ENCODE measurements at places on chromosomes 4 and X.
A peak's percentile ranks its signal among the peaks of the same experiment; 100 is the strongest.

DNA sequence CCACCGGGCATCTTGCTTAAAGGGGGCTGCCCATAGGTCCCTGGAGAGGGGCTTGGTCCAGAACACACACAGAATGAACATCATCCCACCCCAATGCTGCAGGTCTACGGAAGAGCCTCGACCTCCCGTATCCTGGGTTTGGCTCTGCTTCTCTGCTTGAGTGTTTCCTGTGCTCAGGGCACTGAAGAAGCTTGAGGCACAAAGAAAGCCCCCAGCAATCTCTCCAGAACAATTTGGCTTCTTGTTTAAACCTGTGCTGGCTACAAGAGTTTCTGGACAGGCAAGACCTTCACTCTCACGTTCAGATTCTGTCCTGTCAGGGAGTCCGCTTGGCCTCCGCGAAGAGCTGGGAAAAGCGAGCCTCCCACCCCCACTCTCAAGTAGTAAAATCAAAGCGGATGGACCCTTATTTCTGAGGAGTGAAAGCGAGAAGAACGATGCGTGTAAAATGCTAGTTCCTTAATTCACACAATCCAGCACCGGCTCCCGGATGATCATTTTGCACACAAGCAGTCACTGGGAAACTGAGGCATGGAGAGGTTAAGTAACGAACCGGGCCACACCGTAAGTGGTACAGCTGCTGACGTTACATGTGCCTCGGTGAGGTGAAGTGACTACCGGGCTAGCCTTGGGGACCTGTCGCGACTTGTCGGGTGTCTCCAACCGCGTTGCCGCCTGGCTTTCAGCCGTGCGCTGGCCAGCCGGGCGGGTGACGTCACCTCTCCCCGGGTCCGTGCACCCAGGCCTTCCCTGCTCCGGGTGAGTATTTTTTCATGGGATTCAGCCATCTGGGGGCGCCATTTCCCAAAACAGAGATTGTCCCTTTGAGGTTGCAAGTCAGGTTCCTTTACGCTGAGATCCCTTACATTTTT lies 3.1 kb upstream of the SFRP2 start:
- peak overlapping the region; percentile 52 for H3K4me3 ChIP-seq
- peaks cover 41% of the 10 kb centered on the region for H3K4me1 ChIP-seq

GRCh38 chr4:181083757-181084361 lies 1159.3 kb upstream of the TENM3 start:
- no peaks in the 10 kb centered on the region for H3K4me1 ChIP-seq
- H3K4me3 ChIP-seq: no peak overlapping the region
- no peak for DNase-seq
- no peaks in the 10 kb centered on the region for H3K36me3 ChIP-seq
- H3K27me3 ChIP-seq: no peaks in the 10 kb centered on the region

DNA sequence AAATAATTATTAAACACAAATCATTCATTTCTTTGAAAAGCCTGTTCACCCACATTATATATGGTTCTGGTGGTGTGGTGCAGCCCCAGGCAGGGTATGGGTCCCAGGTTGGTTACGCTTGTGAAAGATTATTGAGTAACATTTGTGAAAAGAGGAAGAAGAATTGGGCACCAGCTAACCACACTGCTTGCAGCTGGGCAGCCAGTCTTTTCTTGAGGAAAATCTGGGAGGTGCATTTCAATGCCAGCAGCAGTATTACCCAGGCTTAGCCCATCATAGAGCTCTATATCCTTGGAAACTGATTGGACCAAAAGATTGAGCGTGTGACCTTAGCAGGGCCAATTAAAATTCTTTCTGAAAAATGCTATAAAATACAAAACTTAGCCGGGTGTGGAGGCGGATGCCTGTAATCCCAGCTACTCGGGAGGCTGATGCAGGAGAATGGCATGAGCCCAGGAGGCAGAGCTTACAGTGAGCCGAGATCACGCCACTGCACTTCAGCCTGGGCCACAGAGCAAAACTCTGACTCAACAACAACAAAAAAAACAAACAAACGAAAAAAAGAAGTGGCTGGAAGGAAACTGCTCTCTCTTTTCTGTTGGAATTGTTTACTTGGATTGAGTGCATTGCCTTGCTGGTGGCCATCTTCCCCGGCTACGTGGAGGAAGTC lies 9.7 kb upstream of the PLAC8 start:
- peaks cover 10% of the 10 kb centered on the region for H3K4me1 ChIP-seq
- H3K27ac ChIP-seq: no peak overlapping the region
- no peak for DNase-seq
- H3K27me3 ChIP-seq: no peaks in the 10 kb centered on the region

DNA sequence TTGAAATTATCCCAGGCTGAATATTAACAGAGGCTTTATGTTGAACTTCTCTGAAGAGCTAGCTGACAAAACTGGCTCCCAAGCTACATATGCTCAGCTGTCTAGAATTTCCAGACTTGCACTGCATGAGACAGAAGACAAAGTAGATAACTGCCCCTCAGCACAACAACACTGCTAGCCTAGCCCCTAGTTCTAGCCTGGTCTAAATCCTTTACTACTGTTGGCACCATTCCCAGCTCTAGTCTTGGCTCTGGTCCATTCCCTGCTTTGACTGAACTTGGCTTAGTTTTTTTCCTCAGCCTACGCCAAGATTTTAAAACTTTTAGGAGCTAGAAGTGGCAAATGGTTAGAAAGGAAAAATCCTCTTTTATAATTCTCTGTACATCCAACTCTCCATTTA lies 7.6 kb upstream of the OPHN1 start:
- H3K27me3 ChIP-seq: peaks cover 10% of the 10 kb centered on the region
- no peak overlapping the region for H3K27ac ChIP-seq
- no peak for DNase-seq
- no peak overlapping the region for H3K4me3 ChIP-seq

DNA sequence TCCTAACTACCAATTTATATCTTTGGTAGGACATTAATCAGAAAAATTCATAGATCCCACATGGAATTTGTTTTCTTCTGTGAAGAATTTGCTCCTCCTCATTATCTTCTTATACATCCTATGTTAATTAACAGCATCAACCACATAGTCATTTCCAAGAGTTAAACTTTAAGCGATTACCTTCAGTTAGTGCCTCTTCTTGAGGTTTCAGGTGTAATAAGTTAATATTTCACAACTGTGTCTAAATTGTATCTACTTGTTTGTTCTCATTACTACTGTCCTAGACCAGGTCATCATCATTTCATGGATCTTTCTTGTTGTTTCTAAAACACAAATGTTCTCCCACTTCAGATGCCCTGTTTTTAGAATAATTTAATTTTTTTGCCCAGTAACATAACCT lies 457.9 kb downstream of the FAT4 start:
- H3K27ac ChIP-seq: no peak overlapping the region
- H3K27me3 ChIP-seq: no peaks in the 10 kb centered on the region
- H3K4me1 ChIP-seq: no peaks in the 10 kb centered on the region
- no peaks in the 10 kb centered on the region for H3K36me3 ChIP-seq

DNA sequence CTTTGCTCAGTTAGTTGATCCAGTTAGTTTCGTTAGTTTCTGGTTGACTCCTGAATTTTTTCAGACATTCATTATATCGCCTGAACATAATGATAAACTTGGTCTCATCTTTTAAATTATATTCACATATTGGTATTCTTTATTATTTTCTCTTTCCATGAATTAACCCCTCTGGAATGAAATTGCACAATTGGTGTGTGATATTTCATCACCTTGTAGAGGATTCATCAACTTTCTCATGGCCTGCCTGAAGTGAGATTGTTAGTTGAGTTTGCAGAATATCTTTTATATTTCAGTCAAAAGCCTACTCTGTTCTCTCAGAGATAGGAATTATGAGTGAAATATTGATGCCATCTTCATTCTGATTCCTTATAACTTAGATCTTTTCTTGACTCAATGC lies 1160.6 kb upstream of the AGA start:
- no peaks in the 10 kb centered on the region for H3K4me1 ChIP-seq
- H3K4me3 ChIP-seq: no peak overlapping the region
- no peak for DNase-seq
- no peak overlapping the region for H3K27ac ChIP-seq

GRCh38 chr4:145352438-145353145 lies 129.1 kb upstream of the SMAD1 start:
- peaks cover 3% of the 10 kb centered on the region for H3K4me1 ChIP-seq
- H3K27me3 ChIP-seq: peaks cover 5% of the 10 kb centered on the region
- H3K36me3 ChIP-seq: no peaks in the 10 kb centered on the region
- DNase-seq: no peak
- H3K27ac ChIP-seq: no peak overlapping the region

Data from activated CD8-positive, alpha-beta T cell treated with anti-CD3 and anti-CD28 coated beads for 36 hours (primary cell).